ENCODE measurements at places on chromosomes 16 and 17. TPM values are rescaled to one million over a fixed set of nuclear protein-coding genes. Genes with fewer than 3 reads are reported as not detected.

SARM1 gene
- total RNA-seq = 0.73 TPM

CHST4 gene
- total RNA-seq = not detected

GRCh38 chr17:73652886-73653480 is 8.7 kb upstream of the SDK2 start:
- no peaks in the 10 kb centered on the region for H3K4me1 ChIP-seq
- H3K27ac ChIP-seq = no peak overlapping the region
- DNase-seq = no peak
- H3K4me3 ChIP-seq = no peak overlapping the region

TNFSF12 gene
- 0.93 TPM for total RNA-seq

DNA sequence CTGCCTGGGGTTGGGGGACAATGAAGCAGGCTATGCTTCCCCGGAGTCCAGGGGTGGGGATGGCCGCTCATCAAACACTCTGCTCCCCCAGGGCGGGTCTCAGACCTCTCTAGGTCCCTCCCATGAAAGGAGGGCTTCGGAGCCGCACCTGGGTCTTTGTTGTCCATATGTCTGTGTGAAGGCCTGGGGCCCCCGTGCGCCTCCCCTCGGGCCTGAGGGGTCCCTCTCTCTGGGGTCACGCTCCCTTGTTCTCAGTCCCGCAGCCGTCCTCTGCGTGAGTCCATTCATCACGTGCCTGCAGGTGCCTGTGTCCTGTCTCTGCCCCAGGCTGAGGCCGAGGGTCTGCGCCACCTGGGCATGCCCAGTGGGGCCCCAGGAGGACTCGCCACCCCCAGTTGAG is 15.6 kb downstream of the BAHCC1 start:
- no peak overlapping the region for H3K27ac ChIP-seq
- H3K4me3 ChIP-seq = no peak overlapping the region
- DNase-seq = no peak

GRCh38 chr16:11547118-11547916 is 39.4 kb downstream of the LITAF start:
- H3K27me3 ChIP-seq = no peaks in the 10 kb centered on the region
- peaks cover 26% of the 10 kb centered on the region for H3K36me3 ChIP-seq
- DNase-seq = no peak
- H3K4me3 ChIP-seq = no peak overlapping the region

DNA sequence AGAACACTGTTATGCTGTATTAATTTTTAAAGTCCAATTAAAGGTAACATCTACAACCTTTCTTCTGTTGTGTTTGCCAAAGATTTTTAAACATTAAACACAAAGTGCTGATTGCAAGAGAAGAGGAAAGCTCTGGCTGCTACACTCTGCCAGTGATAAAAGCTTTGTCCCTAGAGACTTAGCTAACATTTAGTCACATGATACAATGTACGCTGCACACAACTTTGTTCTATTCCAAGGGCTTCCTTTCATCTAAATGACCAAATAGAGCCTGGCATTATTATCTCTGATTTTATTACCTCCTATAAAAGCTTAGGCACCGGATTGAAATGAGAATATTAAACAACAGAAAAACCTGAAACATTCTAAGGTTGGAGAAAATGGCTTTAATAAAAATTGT is 388.7 kb upstream of the PMFBP1 start:
- no peak overlapping the region for H3K4me3 ChIP-seq
- H3K27ac ChIP-seq = no peak overlapping the region
- DNase-seq = peak; percentile 53
- H3K27me3 ChIP-seq = no peaks in the 10 kb centered on the region
- no peaks in the 10 kb centered on the region for H3K36me3 ChIP-seq

DNA sequence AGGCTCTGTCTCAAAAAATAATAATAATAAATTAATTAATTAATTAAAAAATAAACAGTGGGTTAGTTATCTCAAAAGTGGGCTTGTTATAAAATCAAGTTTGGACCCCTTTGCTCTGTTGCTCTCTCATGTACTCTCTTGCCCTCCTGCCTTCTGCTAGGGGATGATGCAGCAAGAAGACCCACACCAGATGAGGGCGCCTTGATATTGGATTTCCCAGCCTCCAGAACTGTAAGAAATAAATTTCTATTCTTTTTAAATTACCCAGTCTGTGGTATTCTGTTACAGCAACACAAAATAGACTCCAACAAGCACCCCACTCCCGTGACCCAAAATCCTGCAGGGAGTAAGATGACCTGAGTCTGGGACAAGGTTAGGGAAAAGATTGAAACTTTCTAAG is 2.1 kb upstream of the ZNF652 start:
- no peaks in the 10 kb centered on the region for H3K27me3 ChIP-seq
- no peak for DNase-seq
- H3K4me1 ChIP-seq = peaks cover 33% of the 10 kb centered on the region
- no peaks in the 10 kb centered on the region for H3K36me3 ChIP-seq
- no peak overlapping the region for H3K27ac ChIP-seq

SCN4A gene
- not detected for total RNA-seq

DNA sequence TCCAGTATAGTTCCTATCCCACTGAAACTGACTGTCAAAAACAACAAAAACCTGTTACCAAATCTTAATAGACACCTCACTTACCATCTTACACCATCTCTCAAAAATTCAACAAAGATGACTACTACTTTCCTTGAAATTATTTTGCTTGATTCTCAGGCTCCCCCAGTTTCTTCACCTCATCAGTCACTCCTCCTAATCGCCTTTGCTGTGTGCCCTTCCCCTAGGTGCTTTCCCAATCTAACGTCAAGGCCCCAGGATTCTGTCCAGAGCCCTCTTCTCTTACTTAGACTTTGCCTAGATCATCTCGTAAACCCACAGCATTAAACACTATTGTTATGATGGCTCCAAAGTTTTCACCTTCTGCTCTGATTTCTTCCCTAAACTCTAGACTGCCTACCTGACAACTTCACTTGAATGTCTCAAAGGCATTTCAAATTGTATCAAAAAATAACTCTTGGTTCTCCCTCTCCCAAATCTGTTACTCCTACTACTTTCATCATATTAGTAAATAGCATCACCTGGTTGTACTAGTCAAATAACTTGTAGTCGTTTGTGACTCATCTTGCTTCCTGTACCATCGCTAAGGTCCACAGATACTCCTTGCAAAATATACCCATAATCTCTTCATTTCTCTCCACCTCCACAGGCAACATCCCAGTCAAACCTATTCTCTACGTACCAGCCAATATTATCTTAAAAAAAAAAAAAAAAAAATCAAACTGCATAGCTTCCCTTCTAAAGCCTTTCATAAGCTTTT is 18.0 kb downstream of the C16orf87 start:
- no peaks in the 10 kb centered on the region for H3K27me3 ChIP-seq
- no peak for DNase-seq
- H3K4me3 ChIP-seq = no peak overlapping the region
- peaks cover 37% of the 10 kb centered on the region for H3K4me1 ChIP-seq
- H3K36me3 ChIP-seq = no peaks in the 10 kb centered on the region

GRCh38 chr16:12784076-12784475 is 19.6 kb downstream of the CPPED1 start:
- DNase-seq = no peak
- H3K4me1 ChIP-seq = no peaks in the 10 kb centered on the region
- no peak overlapping the region for H3K27ac ChIP-seq
- H3K36me3 ChIP-seq = peaks cover 74% of the 10 kb centered on the region
- H3K27me3 ChIP-seq = no peaks in the 10 kb centered on the region

GRCh38 chr17:76240461-76241203 is at the start of gene RNF157:
RNF157 (minus strand) TSS chr17:76240493; CDS start chr17:76240240, 253 bp downstream.
- peaks cover 48% of the 10 kb centered on the region for H3K4me1 ChIP-seq
- H3K27me3 ChIP-seq = peaks cover 52% of the 10 kb centered on the region
- no peaks in the 10 kb centered on the region for H3K36me3 ChIP-seq
- H3K27ac ChIP-seq = no peak within 1 kb of the TSS
- H3K4me3 ChIP-seq = peak within 1 kb of the TSS; percentile 70
- peak; percentile 17 for DNase-seq

CDR2L gene
- 2.1 TPM for total RNA-seq

SLFN12 gene
- total RNA-seq = not detected
